ENCODE measurements at places on chromosomes 7 and 10.

GRCh38 chr7:99006739-99007424 is 128.6 kb downstream of the TRRAP start:
- DNase-seq = no peak

DNA sequence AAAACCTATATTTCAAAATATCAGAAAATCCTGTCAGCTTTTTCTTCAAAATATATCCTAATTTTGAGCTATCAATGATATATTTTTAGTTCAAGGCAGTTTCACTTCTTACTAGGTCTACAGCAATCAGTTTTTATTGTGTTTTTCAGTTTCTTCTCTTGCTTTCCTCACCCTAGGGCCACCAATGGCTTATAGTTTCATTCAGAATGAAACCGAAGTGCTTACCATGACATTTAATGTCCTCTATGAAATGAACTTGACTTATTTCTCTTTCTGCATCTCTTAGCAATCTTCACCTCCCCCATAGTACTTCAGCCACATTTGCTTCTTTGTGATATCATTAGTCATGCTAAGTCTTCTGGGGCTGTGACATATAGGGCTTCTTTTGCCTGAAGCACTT is 100.3 kb downstream of the ARL5B start:
- DNase-seq = no peak

- no peak for DNase-seq
These were observed 17.2 kb downstream of the INPP5F start for GRCh38 chr10:119742947-119743648.

DNA sequence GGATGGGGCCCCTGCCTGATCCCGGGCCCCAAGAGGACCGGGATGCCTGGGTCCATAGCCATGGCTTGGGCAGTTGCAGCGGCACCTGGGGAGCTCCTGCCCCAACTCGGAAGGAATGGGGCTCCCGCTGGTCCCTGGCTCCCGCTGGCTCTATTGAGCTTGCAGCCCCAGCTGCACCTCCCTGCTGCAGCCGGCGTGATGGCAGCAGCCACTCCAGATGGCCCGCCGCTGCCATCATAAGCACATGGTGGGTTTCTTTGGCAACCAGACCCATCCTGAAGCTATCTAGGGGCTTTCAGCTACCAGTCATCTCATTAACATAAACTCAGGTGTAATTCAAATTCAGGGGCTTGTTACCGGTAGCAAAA is 11.1 kb upstream of the DNMBP start:
- DNase-seq = no peak

DNA sequence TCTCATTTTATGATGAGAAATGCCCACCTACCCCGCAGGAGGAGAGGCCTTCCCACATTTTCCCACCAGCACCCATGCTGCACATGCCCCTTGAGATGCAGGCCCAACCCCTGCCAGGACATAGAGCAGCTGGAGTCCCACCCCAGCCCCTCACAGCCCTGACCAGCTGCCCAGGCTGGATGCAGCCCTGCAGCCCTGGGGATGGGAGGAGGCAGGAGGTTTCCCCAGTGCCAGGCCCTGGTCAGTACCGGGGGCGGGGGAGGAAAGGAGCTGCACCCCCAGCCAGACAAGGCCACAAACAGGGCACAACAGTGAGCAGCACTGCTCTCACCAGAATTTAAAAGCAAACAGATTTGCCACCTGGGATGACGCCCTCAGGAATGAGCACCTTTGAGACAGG is 196.1 kb downstream of the PTPRN2 start:
- DNase-seq = no peak

DNA sequence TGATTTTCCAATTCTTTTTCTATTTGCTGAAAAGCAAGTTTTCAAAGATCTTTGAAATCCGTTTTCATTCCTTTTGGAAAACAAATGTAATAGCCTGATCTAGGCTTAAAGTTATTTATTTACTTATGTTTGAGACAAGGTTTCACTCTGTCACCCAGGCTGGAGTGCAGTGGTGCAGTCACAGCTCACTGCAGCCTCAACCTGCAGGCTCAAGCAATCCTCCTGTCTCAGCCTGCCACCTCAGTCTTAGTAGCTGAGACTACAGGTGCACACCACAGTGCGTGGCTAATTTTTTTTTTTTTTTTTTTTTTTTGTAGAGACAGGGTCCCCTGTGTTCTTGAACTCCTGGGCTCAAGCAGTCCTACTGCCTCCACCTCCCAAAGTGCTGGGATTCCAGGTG is 4.6 kb downstream of the ST7 start:
- DNase-seq = no peak

GRCh38 chr7:86833360-86833759 is 189.7 kb downstream of the GRM3 start:
- no peak for DNase-seq

- DNase-seq = no peak
These were observed 78.7 kb downstream of the ARHGAP22 start for GRCh38 chr10:48526011-48526821.

DNA sequence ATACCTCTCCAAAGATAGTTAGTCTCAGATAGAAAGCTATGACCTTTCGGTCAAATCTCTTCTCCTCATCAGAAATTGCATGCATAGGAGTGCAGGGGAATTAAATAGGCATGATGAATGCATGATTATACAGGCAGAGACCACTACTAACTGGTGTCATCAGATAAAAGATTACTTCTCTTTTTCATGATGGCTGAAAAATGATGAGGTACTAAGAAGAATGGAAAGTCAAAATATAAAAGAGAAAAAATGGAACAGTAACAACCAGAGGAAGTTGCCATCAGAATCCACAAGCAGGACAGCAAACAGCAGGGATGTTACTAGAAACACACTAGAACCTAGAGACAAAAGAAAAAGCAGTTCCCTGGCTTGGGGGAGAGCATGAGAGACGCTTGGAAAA is 31.6 kb downstream of the CTTNBP2 start:
- no peak for DNase-seq

DNA sequence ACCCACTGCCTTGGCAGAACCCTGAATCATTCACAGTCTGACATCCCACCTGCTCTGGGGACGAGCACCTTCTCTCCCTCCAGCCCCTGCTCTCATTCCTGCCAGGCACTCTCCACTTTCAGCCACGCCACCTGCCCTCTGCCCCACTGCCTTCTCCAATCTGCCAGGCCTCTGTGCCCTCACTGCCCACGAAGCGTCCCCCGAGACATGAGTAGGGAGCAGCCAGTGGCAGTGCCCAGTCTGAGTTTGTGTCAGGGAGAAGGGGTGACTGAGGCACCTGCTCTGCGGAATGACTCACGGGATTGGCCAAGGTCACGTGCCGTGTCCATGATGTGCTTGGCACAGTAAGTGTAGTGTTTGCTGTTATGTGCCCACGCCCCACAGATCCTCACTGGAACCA is 215.2 kb upstream of the PPP2R2D start:
- DNase-seq = no peak

GRCh38 chr7:115354925-115355324 is 433.0 kb downstream of the MDFIC start:
- no peak for DNase-seq

- DNase-seq = no peak
These were observed 25.8 kb upstream of the PCGF5 start for GRCh38 chr10:91194497-91195179.

- no peak for DNase-seq
These were observed 299.7 kb upstream of the SEMA3C start for GRCh38 chr7:81218480-81219106.

- no peak for DNase-seq
These were observed 115.7 kb upstream of the RET start for GRCh38 chr10:42960991-42961795.

GRCh38 chr7:40711706-40712105 is 576.9 kb downstream of the SUGCT start:
- no peak for DNase-seq

GRCh38 chr7:75858410-75858809 is 20.4 kb upstream of the RHBDD2 start:
- no peak for DNase-seq

DNA sequence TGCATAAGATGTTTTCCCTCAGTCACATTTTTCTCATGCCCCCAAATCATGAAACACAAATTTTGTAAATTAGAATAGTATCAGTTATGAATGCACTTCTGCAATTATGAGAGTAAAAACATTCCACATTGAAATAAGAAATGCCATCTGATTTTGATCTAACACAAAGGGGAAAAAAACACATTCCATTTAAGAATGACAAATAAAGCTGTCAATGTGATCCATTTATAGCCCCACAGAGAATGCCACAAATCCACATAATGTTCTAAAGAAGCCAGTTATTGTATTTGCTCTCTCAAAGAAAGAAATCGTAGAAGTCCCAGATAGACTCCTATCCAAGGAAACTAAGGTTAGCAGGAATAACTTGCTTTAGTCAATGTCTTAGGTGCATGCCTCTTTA is 48.7 kb upstream of the RHOBTB1 start:
- no peak for DNase-seq

DNA sequence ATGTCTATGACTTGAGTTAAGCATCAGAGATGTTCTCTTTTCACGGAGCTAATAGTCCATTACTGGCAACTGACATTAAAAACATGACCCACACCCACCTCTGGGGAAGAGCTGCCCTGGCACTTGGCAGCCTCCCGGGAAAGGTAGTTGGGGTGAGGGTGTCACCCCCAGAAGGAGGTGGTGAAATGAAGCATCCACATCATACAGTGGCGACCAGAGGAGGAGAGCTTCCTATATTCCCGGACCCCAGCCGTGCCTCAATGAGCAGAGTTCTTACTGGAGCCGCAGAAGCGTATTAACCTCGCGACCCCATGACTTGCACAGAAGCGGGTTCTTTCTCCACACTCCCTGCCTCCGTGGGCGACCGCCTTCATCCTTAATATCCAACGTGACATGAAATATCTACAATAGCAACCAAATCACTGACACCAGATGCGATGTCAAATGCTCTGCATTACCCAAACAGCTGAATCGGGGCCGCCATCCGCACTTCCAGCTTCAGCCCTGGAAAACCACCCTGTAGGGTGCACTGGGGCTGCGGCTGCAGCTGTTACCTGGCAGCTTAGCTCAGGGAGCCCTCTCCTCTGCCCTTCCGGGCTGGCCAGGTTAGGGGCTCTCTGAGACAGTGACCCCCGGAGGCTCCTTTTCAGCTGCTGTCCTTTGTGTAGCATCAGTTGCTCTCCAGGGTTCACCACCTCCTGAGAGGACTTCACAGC is 103.1 kb upstream of the PARD3 start:
- DNase-seq = no peak

DNA sequence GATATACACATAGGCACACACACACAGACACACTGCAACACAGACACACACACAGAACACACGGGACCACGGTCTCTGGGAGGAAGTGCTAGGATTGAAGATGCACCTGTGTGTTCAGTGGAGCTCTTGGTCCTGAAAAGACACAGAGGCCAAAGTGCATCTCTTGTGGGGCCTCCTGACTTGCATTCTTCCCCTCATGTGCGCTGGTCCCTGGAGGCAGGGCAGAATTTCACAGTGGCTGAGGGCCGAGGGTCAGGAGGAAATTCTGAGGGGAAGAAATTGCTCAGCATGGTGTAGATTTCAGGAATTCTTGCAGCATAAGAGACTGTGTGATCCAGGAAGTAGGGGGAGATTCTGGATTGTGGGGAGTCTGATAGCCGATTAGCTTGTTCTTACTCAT is 35.9 kb downstream of the WDFY4 start:
- no peak for DNase-seq

GRCh38 chr7:105538339-105538738 is 6.3 kb downstream of the RINT1 start:
- DNase-seq = no peak

DNA sequence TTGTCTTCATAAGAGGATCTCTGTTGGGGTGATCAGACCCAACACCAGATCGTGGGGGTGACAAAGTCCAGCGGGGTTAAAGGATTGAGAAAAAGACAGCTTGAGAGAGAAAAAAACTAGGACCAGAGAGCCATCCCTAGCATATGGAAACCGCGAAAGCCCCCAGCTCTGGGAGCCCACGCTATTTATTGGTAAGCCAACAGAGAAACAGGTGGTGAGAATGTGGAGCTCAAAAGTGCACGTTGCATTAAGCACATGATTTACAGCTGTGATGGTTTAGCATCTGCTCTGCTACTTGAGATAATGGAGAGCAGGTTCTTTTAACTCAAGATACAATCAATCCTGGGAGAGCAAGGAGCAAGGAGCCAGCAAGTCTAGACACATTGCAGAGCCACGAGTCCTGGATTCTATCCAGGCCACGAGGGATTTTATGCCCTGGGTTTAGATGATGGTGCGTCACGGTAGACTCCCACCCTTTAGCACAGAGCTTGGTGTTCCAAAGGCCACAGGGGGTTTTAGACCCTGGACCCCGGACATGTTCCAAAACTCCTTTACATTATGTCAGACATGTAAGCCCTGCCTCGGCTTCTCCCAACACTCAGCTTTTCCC is 755.2 kb upstream of the SORCS1 start:
- DNase-seq = no peak

- no peak for DNase-seq
These were observed 40.3 kb downstream of the SHOC2 start for GRCh38 chr10:110959379-110960332.

DNA sequence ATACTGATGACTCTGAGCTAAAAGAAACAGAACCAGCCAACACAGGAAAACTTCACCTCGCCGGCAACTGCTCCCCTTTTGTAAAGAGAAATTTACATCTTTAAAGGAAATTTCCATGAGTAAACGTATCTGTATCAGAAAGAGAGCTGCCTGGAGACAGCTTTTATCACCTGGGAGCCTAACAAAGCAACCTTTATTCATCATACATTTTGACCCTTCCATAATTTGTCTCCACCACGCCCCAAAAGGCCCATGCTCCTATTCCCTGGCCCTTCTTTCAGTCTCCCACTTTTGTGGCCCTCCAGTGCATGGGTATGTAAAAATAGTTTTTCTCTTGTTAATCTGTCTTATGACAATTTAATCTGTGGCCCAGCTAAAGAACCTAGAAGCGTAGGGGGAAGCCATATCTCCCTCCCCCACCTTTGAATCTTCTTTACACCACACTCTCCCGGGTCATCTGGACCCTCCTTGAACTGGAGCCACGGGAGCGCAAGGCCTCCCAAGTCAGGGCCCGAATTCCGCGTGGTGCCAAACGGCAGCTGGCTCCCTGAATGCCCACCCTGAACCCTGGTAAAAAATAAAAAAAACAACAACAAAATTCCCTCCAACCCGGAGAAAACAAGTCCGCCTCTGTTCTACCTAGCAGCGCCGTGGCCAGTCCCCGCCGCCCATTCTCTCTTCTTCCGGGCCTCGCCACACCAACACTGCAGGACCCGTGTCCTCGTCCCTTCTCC is 15.4 kb upstream of the FKBP9 start:
- no peak for DNase-seq

DNA sequence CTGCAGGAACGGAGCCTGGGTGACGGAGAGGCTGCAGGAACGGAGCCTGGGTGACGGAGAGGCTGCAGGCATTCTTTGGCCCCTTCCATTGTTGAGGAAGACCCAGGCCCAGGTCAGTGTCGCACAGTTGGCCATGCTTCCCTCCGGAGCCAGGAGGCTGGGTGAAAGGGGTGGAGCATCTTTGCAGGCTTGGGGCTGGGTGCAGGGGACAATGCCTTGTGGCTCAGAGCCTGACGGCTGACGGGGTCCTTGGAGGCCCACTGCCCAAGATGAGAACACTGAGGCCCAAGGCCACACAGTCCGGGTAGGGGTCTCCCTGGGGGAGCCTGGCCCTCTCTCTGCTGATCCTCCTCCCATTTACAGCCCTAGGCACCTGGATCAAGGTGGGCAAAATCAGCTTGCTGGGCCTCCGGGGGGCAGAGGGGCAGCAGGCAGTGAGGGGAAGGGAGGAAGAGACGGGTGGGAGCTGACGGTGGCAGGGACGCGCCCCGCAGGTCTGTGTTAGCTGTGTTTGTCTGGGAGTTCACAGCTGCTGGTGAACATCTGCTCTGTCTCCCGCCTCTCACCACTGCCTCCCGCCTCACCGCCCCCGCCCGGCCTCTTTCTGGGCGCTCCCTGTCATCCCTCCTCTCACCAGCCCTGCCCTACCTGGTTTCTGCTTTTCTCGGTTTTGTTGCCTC is 30.6 kb upstream of the PCBD1 start:
- DNase-seq = no peak

All from stimulated activated CD8-positive, alpha-beta memory T cell treated with anti-CD3 and anti-CD28 coated beads, Interleukin-2, amount 100 ng/mL, for 48 hours (primary cell).